ENCODE measurements at places on chromosomes 5 and 9. TPM values are rescaled to one million over a fixed set of nuclear protein-coding genes. Genes with fewer than 3 reads are reported as not detected.

The PRSS3 gene
- total RNA-seq: 0.09 TPM

DNA sequence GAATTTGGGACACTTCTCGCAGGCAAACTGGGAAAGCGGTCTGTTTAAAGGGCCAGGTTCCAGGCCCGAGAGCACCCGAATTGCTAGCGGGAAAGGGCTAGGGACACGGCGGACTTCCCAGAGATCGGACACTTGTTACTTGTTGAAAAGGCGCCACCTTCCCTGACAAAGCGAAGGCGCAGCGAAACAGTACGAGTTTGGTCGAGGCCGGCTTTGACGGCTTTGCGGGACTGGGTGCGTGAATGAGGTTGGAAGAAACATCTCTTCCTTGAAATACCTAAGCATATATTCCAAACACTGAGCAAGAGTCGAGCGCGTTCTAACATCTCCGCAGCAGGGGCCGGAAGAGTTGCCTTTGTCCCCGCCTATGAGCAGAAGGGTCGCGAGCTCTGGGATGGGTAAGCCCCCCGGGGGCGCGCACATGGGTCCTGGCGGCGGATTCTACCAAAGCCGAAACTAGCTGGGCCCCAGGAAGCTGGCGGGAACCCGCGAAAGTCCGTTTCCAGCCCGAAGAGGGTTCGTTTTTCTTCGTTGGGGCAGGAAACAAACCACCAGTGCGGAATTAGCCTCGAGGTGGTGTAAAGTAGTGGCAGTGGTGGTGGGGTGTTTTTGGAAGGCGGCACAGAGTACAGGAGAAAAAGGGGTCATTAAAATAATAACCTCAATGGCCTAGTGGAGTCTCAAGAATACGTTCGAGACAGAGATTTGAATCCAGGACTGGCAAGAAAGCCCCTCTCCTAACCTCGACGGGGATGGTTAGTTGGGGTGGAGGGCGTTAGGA is 1.5 kb downstream of the GDNF start:
- peak; percentile 59 for DNase-seq
- H3K4me1 ChIP-seq: peaks cover 53% of the 10 kb centered on the region
- peak overlapping the region; percentile 5 for H3K27ac ChIP-seq
- H3K36me3 ChIP-seq: no peaks in the 10 kb centered on the region

DNA sequence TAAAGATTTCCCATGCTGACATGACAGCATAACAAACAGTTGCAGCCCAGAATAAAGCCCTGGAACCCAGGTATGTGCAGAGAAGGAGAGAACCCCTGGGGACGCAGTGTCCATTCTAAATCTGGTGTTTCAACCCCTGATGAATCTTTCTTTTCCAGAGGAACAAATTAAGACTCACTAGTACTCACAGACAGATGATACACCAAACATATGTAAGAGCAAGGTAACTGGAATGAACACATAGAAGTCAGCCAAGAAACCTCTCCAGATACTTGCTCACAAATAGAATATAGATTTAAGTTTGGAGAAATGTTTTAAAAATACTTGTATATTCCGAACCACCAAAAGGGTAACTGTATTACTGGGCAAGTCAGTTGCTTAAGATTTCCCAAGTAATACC is 130.8 kb upstream of the OTULINL start:
- H3K4me1 ChIP-seq: peaks cover 66% of the 10 kb centered on the region
- H3K36me3 ChIP-seq: peaks cover 23% of the 10 kb centered on the region
- no peak for DNase-seq
- peak overlapping the region; percentile 99 for H3K27ac ChIP-seq
- no peak overlapping the region for H3K4me3 ChIP-seq

DNA sequence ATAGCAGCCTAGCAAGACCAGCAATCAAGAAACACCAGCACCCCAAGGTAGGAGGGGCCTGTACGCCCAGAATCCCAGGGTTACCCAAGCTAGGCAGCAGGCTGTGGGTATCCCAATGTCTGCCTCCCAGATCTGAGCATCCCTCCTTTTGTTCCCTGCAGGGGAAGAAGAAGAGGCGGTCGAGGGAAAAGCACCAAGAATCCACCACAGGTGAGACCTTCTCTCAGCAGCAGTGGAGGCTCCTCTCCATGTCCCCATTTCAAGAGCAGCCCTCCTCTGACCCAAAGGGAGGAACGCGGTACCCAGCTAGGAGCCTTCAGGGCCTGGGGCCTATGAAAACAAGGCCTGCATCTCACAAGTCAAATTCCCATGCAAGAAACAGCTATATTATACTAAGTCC is 28.9 kb downstream of the TCF7 start:
- H3K27me3 ChIP-seq: no peaks in the 10 kb centered on the region
- peaks cover 7% of the 10 kb centered on the region for H3K4me1 ChIP-seq
- DNase-seq: no peak
- H3K27ac ChIP-seq: no peak overlapping the region

GRCh38 chr5:138601444-138601843 is 26.2 kb upstream of the HSPA9 start:
- H3K27ac ChIP-seq: no peak overlapping the region
- H3K4me3 ChIP-seq: no peak overlapping the region
- H3K36me3 ChIP-seq: no peaks in the 10 kb centered on the region
- H3K27me3 ChIP-seq: no peaks in the 10 kb centered on the region
- H3K4me1 ChIP-seq: peaks cover 49% of the 10 kb centered on the region

DNA sequence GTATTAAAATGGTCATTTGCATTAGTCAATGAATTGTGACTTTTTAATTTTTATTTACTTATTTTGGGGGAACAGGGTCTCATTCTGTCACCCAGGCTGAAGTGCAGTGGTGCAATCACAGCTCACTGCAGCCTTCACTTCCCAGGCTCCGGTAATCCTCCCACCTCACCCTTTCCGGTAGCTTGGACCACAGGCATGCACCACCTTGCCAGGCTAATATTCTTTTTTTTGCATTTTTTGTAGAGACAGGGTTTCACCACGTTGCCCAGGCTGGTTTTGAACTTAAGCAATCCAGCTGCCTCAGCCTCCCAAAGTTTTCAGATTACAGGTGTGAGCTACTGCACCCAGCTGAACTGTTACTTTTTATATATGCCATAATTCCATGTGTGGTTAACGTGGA is 143.4 kb downstream of the FBXL17 start:
- no peak overlapping the region for H3K27ac ChIP-seq
- H3K4me3 ChIP-seq: no peak overlapping the region
- H3K4me1 ChIP-seq: no peaks in the 10 kb centered on the region

DNA sequence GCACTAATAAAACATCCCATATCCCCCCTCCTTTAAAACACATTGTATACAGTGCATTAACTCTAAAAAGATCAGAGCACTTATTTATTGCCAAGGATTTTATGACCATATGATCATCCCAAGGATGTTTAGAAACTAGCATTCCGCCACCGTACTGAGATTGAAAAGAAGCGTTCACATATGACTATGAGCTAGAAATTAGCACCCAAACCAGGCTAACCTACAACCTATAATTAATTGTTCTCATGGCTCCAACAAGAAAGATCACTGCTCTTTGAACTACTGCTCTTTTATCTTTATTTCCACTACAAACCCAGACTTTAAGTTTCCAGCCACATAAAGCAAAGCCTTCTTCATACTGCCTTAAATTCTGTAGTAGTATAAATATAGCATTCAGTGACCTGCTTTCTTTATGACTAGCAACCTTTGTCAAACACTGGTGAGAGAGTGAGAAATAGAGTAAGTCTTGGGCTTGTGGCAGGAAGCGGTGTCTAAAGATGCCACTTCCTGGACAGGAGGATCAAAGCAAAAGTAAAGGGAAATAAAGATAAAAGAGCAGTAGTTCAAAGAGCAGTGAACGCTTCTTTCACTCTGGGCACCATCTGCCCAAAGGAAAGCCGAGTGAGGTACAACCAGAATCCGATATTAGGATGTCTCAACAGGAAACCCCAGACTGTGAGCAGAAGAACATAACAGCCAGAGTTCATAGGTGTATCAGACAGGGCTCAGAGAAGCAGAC is 151.1 kb upstream of the ERCC6L2 start:
- DNase-seq: no peak
- H3K27me3 ChIP-seq: no peaks in the 10 kb centered on the region
- H3K4me3 ChIP-seq: no peak overlapping the region
- no peaks in the 10 kb centered on the region for H3K4me1 ChIP-seq
- no peaks in the 10 kb centered on the region for H3K36me3 ChIP-seq
